ENCODE measurements at places on chromosomes 7 and 10.

GRCh38 chr7:91771921-91772815 lies 108.3 kb downstream of the MTERF1 start:
- no peak for DNase-seq

DNA sequence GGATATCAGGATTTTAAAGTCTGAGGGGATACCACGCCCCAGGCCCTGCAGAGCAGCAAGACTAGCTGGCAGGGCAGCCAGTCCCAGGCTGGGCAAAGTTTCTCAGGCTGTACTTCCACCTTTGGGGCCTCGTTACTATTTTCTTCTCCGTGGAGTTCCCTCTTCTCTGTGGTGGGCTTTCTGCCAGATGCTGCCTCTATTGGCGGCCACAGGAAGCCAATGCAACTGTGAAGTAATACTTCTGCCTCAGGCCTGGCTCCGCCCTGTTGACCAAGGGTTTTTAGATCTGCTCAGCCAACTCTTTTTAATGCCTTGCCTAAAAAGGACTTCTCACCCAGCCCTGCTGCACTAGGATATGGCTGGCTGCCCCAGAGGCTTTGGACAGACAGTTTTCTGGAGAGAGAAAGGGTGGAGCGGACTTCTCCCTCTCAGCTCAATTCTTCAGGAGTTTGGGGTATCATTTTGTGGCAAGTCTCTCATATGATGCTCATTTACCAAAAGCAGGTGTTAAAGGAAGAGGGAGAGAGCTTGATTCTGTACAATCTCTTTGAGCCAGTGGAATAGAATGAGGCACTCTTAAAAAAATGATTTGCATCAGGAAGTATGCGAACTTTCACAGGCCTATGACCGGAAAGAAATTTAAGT lies 67.4 kb downstream of the HHEX start:
- DNase-seq = peak; percentile 79

GRCh38 chr10:78332012-78332411 lies 298.3 kb downstream of the RPS24 start:
- DNase-seq = no peak

DNA sequence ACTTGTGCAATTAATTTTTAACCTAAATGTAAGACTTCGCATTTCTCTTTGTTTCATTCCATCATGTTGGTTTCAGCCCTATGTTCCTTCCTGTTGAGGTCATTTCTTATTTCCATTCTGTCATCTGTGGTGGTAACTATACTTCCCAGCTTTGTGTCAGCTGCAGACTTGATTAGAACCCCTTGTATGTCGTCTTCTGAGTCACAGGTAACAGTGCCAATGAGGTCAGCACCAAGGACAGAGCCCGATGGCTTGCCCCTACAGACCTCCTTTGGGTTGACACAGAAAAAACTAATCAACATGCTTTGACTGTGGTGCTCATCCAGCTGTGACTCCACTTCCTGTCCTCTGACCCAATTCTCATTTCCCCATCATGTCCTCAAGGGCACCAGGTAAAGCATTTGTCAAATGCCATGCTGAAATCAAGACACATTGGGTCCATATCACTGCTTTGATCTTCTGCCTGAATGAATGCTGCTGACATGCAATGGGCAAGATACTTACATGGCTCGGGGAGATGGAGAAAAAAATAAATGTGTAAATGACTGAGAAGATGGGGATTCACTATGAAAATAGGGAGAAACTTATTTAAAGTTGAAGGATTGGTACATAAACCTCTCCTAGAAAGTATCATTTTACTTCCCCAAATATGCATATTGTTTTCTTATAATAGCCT lies 25.6 kb upstream of the CRTAC1 start:
- peak; percentile 39 for DNase-seq

DNA sequence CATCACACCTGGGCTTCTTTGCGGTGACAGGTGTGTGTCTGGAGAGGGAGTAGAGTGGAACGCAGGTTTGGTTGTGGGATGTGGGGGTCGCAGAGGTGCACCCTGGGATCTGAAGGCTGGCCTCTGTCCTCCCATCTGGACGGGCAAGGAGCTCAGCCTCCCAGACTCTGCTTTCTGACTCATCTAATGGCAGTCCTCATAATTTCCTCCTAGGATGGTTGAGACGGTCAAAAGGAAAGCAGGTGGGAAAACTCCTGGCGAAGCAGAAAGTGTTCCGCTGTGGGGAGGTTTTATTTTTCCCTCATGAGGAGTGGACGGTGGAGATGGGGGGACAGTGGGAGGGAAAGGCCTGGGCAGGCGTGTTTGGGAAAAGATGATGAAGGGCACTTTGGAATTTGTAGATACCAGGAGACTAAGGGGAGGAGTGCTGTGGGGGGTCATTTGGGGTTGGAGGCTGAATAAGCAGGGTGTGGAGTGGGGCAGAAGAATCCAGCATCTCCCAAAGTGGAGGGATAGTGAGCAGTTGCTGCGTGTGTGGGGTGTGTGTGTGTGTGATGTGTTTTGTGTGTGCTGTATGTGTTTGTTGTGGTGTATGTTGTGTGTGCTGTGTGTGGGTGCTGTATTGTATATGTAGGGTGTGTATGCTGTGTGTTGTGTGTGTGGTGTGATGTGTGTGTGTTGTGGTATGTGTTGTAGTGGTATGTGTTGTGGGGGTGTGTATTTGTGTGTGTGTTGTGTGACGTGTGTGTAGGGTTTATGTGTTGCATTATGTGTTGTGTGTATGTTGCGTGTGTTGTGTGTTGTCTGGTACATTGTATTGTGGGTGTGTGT lies 97.2 kb upstream of the PODXL start:
- DNase-seq = no peak

DNA sequence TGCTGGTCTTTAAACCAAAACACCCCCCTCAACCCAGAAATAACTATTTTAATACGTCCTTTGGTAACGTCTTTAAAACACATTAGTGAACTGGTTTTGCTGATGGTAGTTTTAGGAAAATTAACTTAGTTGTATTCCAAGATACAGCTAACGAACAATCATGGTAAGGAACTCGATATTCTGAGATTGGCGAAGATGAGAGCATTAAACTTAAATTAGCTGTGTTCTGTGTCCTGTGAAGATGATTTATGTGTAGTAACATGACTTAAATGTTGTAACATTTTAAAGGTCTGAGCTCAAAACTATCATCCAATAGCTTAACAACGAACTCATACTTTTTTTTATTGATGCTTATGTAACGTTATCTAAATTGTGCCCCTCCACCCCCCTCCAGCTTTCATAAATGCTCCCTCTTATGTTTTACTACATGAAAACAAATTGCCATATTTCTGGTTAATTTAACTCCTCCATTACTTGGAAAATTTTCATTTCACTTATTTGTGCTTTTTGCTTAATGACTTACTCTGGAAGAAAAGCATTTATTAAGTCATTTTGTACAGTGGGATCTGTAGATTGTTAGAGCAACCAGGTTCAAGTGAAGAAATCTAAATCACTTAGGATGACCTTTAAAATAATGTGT lies 1.7 kb downstream of the SDK1 start:
- DNase-seq = no peak

GRCh38 chr7:5429253-5429856 lies 5.7 kb upstream of the TNRC18 start:
- no peak for DNase-seq

DNA sequence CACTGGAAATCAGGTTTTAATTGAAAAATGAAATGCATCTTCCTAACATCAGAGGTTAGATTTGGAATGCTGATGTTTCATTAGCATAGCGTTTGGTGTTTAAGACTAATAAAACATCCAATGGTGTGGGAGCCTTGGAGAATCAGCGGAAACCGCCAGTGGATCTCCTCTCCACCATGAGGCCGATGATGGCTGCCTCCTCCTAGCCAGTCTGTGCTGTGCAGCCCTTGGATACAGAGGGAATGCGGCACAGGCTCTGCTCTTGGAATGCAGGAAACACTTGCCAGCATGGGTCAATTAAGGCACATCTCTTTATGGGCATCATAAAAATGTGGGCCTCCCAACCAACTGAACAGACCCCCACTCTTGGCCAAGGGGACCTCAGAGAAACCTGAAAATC lies 259.9 kb downstream of the GLRX3 start:
- no peak for DNase-seq

DNA sequence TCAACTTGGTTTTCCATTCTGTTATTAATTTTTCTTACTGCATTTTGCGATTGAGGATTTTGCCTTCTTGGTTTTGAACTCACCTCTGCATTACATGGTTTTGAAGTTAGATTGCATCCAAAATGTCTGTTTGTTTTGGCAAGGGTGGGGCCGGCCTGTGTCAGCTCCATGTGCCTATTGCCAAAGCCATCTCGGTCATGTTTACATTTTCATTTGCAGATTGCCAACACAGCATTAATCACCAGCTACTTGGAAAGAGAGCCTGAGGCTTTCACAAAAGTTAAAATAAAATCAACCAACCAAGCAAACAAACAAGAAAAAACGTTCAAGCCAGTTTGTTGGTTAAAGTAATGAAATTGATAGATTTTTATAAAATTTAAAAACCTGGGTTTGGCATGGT lies 695.8 kb downstream of the TYW1 start:
- DNase-seq = no peak

GRCh38 chr7:137402536-137403352 lies 59.2 kb upstream of the PTN start:
- DNase-seq = no peak

DNA sequence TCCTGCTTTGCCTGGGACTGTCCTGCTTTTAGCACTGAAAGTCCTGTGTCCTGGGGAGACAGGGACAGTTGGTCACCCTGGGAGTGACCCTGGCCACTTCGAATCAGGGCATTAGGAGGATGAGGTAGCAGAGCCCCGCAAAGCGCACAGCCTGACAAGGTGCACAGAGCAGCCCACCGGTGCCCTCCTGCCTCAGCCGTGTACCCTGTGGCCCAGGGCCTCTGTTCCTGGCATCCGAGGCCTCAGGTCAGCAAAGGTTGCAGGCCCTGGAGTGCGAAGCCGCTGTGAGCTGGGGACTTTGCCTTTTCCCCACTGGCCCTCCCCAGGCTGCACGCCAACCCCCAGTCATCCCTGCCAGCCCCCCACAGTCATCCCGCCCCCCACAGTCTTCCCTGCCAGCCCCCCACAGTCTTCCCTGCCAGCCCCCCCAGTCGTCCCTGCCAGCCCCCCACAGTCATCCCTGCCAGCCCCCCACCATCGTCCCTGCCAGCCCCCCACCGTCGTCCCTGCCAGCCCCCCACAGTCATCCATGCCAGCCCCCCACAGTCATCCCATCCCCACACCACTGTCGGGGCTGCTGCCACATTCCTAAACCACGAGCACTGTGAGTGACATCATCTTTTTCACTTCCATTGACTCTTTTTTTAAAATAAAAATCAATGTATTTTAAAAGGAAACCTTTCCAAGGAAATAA lies 91.8 kb downstream of the RGS10 start:
- no peak for DNase-seq

DNA sequence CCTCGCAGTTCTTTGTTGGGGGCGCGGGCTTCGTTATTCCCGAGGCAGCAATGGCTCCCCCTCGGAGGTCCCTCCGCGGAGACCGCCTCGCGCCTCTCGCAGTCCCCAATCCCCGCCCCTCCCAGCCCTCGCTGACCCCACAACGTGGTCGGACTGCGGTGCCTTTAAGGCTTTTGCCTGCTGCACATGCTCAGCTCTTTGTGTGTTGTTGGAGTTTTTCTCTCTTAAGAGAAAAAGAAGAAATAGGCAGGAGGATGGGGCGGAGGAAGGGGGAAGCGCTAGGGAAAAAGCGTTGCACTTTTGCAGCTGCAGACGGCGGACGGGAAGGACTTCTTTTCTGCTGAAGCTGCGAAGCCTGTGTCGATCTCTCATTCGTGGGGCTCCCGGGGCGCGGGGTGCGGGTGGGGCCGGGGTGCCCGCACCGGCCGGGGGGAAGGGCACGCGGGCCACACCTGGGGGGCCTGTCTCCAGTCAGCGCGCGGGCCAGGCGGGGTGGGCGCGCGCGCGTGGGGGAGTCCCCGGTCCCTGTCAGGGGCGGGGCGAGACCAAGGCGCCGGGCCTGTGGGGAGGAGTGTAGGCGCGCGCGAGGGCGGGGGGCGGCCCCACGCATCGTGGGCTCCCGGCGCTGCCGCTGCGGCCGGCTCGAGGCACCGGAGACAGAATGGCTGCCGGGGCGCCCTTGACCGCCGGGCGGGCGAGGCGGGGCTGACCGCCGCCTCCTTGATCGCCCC lies 445 bp upstream of the ATRNL1 start:
- DNase-seq = peak; percentile 69

- no peak for DNase-seq
These were observed 3.8 kb downstream of the PLCE1 start for GRCh38 chr10:93997546-93997945.

DNA sequence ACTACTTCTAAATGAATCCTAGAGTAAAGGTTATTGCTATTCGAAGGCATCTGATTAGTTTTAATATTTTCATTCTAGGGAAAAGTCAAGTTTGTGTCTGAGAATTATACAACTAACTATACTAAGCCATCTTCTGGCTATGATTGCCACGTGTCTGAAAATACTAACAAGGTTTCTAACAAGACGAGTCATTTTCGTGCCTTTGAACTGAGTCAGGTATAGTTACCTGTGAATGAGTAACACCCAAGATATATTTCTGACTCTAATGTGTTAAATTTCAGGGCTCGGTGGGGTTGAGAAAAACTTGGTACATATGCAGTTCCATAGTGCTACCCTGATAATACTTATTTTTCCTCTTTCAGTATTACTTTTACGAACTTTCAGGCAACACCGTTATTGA lies 35.5 kb downstream of the TASOR2 start:
- no peak for DNase-seq

- no peak for DNase-seq
These were observed 25.8 kb upstream of the CHST15 start for GRCh38 chr10:124119216-124119615.

- no peak for DNase-seq
These were observed 1.9 kb upstream of the UNC5B start for GRCh38 chr10:71210542-71210871.

GRCh38 chr10:85008488-85009184 lies 680.2 kb downstream of the CCSER2 start:
- DNase-seq = no peak

GRCh38 chr7:148084138-148084537 lies 506.4 kb upstream of the C7orf33 start:
- peak; percentile 64 for DNase-seq

DNA sequence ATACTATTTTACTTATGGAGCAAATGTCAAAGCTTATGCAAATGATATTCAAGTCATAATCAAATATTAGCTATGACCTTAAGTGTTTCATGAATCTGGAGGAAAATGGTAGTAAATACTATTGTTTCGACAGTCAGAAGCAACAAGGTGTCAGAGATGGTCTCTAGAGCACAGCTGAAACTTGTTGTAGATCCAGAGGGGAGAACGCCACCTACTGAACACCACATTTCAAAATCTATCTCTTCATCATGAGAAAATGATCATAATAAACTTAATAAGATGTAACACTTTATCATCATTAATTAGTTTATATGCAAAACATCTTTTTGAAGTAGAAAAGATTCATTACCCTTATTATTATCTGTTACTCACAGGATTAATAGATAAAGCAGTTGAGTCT lies 418.7 kb downstream of the GATA3 start:
- DNase-seq = no peak

DNA sequence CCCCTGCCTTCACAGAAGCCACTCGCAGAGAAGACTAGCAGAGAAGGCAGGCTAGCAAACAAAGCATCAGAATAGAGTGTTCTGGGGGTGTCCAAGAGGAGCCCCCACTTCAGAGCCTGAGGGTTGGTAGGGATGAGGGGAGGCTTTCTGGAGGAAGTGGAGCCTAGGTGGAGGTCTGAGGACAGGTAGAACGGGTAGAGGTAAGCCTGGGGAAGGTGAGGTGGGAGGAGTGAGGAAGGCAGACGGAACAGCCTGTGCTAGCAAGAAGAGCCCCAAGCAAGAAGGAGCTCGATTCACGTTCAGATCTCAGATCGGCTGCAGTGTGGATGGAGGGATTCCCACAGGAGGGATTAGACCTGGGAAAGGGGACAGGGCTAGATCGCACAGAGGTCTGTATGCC lies 66.0 kb upstream of the DUSP5 start:
- no peak for DNase-seq
